Effector CD8-positive, alpha-beta T cell (primary cell): ENCODE measurements at places on chromosomes 6 and 20.

DNA sequence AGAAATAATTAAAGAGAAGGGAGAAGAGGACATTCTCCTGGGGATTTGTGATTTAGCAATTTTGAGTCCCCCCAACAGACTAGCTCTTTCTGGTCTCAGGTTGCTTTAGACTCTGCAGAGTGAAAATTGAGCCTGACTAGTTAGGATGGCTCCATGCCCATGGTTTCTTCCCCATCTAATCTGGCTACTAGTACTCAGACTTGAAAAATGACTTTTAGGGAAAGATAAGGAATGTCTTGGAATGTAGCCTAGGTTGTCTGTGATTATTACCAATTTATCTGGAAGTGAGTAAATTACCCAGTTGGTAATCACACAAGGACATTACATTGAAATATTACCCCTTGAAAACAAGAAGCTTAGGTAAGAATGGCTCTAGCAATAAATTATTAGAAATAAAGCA lies 4.2 kb downstream of the BEND6 start:
- no peak for DNase-seq

- DNase-seq, result no peak
These were observed 818.5 kb upstream of the FLRT3 start for GRCh38 chr20:15155848-15156401.

- no peak for DNase-seq
These were observed 447.2 kb downstream of the FRK start for GRCh38 chr6:115613488-115613887.

DNA sequence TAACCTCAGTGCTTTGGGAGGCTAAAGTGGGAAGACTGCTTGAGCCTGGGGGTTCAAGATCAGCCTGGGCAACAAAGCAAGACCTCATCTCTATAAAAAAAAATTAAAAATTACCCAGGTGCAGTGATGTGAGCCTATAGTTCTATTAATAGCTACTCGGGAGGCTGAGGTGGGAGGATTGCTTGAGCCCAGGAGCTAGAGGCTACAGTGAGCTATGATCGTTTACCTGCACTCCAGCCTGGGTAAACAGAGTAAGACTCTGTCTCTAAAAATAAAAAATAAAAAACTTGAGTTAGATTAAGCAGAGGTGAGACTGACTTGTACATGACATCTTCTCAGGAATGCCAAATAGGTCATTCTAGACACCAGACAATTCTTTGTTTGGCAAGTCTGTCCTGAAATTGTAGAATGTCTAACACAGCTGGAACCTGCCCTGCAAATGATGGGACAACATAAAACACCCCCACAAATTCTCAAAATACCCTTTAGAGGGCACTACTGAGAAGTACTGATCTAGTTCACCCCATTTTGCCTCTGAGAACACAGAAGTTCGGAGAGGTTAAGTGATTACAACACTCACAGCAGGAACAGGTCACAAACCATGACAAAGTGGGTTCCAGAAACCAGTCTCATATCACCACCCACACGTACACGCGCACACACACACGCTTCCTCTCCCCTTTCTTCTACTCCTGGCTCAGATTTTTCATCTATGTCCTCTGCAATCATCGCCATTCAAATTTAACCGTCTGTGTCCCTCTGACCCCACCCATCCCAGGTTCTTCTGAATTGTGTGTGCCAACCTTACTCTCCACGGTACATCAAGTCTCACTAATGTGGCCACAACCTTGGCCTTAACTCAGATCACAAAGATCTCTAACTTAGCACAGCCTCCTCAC lies 38.3 kb downstream of the ARHGAP18 start:
- DNase-seq, result no peak

- DNase-seq, result no peak
These were observed 207.9 kb downstream of the GMPR start for GRCh38 chr6:16446273-16446672.

- DNase-seq, result no peak
These were observed 7.9 kb upstream of the SOD2 start for GRCh38 chr6:159700970-159701369.

GRCh38 chr6:107082045-107082444 lies 33.3 kb downstream of the BEND3 start:
- no peak for DNase-seq

DNA sequence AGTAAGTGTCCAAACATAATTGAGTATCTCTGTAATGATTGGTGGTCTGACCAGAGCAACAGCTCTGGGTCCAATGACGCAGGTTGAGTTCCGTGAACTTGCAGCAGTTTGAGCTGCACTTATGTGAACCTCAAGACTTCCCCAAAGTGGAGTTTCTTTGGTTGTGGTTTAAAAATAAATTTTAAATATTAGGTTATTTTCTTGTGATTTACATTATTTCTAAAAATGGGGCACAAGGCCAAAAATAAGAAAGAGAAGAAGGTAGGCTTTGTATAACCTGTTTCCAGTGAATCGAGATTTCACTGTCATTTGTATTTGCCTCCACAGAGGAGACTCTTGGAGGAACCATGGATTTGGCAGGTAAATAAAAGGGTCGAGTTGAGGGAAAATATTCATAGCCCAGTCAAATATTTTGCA lies 166.4 kb upstream of the ZNF217 start:
- DNase-seq, result no peak

DNA sequence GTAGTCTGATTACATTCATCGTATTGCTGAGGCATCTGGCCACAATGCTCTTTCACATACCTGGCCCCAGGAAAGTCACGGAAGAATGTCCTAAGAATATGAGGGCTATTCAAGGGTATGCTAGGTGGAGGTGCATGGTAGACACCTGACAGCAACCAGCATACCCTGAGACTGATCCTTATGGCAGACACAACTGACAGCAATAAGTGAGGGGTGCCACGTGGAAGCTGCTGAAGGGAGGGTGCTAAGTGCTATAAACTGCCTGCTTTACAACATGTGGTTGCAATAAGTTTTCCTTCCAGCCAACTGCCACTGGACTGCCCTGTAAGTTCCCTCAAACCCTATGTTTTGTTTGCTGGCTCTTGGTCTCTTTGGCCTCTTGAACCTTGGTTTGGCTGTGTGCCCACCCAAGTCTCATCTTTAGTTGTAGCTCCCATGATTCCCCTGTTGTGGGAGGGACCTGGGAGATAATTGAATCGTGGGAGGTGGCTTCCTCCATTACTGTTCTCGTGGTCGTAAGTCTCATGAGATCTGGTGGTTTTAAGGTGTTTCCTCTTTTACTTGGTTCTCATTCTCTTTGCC lies 201.3 kb upstream of the MOCS1 start:
- no peak for DNase-seq

- DNase-seq, result no peak
These were observed 401.8 kb downstream of the PHF3 start for GRCh38 chr6:64037427-64037826.

DNA sequence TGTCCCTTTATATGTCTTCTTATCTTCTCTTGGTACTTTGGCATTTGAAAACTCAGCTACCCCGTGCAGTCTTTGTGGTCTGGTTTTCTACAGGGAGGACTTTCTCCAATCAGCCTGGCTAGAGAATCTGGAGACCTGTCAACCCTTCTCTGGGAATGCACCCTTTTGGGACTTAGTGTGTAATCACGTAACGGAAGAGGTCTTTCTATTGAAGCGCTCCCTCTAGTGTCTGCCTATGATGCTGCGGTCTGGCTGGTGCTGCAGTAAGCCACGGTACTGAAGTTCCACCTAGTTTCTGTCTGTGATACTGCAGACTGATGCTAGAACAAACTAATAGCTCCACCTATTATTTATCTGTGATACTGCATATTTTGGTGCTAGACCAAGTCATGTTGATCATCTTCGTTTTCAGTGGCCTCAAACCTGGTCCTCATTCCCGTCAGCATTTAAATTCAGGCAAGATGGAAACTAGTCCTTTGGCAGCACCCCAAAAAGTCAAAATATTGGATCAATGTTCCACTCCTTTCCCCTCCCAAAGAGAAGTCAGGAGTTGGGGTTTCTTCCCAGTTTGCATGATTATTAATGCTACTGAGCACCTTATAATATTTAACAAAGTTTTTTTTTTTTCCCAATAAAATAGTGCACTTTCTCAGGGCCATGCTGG lies 12.5 kb upstream of the SIRPB2 start:
- DNase-seq, result peak; percentile 59

DNA sequence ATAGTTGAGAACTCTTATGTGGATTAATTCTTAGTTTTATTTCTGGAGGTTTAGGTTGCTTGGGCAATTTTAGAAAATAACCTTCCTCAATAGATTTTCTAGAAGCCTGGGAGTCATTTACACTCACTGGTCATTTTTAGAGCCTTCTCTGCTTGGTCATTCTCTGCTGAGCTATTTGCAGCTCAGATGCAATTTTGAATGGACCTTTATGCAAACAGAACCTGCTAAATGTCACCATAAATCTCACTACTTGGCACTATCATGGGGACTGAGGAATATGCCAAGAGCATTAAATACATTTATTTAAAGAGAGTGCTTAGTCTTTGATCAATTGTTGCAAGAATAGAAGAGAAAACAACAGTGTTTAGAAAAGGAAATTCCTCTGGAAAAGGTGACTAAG lies 154.0 kb downstream of the CLVS2 start:
- DNase-seq, result no peak

DNA sequence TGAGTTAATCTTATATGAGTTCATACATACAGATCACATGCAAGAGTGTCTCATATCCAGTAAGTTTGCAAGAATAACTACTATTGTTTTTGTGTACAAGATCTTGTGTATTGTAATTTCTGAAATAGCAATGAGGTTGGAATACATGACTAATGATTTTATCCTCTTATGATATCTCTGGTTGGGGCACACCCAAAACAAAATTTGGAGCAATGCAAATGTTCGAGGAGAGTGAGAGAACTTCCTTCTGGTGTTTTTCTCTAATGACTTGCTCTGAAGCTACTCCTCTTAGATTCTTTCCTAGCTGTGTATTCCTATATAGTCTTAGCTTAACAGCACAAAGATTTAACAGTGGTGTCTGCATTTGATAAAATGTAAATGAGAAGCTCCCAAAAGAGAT lies 252.5 kb downstream of the LAMA2 start:
- no peak for DNase-seq

- DNase-seq, result peak; percentile 42
These were observed at the start of gene TEAD3 for GRCh38 chr6:35496841-35497570. Gene TEAD3, minus strand, starts transcription at chr6:35497079.

GRCh38 chr6:52641388-52641787 lies 29.5 kb upstream of the TMEM14A start:
- no peak for DNase-seq

GRCh38 chr6:1619098-1619672 lies 9.5 kb downstream of the FOXC1 start:
- DNase-seq, result no peak

DNA sequence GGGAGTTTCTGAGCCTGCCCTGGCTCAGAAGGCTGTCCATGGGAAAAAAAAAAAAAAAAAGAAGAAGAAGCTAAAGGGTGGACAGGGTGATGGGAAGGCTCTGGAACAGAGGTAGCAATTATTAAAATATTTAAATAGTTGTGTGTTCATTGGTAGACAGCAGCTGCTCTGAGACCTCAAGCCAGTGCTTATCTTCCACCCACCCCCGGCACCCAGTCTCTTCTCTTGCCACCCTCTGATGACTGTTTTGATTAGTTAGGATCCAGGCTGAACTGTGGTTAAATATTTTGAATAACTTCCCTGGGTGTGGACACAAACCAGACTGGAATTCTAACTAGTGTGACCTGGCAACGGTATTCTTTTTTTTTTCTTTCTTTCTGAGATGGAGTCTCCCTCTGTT lies 16.9 kb upstream of the SRSF3 start:
- DNase-seq, result no peak

DNA sequence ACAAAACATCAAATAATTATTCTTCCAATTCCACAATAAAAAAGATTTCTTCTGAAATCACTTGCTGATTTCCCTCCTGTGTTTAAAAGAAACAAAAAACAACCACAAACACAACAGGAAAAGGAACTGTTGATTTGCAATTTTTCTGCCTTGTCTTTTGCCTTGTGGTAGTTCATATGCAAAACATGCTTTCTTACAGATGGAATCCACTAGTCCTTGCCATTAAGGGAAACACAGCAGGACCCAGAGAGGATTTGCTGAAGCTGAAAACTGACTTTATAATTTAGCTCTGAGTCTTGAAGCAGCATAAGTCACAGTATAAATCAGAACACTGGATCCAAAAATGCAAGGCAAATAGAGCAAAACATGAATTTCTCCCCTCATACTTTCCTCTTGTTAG lies 328.8 kb downstream of the PHF3 start:
- no peak for DNase-seq

GRCh38 chr6:79440598-79440997 lies 96.6 kb downstream of the LCA5 start:
- no peak for DNase-seq

DNA sequence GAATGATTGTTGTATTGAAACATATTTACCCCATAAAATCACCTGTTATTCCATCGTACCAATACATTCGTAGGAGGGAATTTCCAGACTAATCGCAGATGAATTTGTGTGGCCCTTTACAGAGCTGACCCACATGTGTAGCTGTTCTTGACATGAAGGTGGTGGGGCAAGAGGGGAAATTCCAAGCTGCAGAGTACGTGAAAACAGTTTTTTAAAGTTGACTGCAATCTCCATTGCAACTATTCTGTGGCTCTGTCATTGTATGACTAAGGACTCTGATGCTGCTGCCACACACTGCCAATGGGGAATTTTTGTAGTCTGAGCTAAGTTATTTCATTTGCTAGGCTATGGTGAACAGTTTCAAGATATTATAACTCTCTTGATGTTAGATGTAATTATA lies 46.4 kb upstream of the ADTRP start:
- DNase-seq, result no peak

DNA sequence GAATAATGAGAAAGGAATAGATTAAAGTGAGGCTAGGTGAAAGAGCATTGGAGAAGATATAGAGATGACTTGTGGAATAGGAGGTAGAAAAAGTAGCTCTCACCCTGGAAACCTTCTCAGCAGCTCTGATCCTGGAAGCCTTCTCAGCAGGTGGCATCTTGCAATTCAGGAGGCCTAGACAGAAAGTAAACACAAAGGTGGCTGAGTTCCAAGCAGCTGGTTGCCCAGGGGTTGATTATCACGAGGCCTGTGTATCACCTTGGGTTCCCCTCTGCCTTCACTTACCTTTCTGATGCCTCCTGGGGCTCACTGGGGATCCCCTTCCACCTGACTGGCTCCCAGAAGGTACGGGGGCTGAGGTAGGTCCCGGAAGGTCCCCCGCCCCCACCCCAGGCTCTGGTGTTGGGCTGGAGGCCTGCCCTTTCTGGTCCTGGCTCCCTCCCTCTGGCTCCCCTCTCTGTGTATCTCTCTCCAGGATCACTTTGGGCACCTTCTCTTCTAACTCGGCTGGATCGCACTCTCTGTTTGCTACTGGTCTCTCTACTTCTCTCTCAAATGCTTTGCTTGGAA lies 9.7 kb downstream of the MDC1 start:
- DNase-seq, result no peak
